ENCODE measurements at places on chromosomes 7 and 10. TPM values are rescaled to one million over a fixed set of nuclear protein-coding genes. Genes with fewer than 3 reads are reported as not detected.

CCL24 gene
- total RNA-seq: not detected

NPSR1 gene
- total RNA-seq: not detected

FAM13C gene
- total RNA-seq: not detected

PAPOLB gene
- not detected for total RNA-seq

TET1 gene
- 0.85 TPM for total RNA-seq

MMS19 gene
- total RNA-seq: 126 TPM

DRGX gene
- not detected for total RNA-seq

ABCB4 gene
- total RNA-seq: not detected

HECW1 gene
- total RNA-seq: not detected
